Karpas-422 (cell line): ENCODE measurements at places on chromosomes 7 and 10.

DNA sequence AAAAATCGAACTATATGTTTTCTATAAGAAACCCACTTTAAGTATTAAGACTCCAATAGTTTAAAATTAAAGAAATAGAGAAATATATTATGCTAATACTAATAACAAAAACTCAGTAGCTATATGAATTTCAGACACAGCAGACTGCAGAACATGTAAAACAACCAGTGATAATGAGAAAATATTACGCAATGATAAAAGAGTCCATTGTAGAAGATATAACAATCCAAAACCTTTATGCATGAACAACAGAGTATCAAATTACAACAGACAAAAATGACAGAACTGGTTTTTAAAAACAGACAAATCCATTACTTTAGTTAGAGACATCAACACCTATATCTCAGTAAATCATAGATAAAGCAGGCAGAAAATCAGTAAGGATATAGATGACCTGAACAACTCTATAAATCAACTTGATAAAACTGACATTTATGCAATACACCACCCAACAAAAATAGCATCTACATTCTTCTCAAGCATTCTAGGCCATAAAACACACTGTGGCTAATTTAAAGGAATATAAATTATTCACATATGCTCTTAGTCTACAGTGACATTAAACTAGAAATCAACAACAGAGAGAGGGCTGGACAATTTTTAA is 669.5 kb upstream of the GHITM start:
- DNase-seq: no peak

GRCh38 chr10:130393342-130393741 is 257.2 kb downstream of the GLRX3 start:
- DNase-seq: no peak

GRCh38 chr7:111092406-111093236 is 1.7 kb downstream of the LRRN3 start:
- no peak for DNase-seq

DNA sequence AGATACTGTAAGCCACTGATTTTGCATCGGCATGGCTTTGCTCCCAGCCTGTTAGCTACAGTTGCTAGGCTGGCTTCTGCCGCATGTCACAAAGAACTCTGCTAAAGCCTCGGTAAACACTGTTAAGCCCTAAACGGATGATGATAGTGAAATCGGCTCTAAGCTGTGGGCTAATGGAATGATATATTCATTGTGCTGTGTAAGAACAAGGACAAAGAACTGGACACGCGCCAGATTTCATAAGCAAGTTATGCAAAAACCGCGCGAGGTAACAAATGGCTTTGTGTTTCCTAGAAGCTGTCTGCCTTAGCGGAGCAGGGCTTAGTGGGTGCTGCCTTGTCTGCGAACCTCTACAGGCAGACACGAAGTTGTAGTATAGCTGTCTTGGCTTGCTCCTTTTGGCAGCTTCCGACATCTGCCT is 331.3 kb upstream of the COBL start:
- no peak for DNase-seq

DNA sequence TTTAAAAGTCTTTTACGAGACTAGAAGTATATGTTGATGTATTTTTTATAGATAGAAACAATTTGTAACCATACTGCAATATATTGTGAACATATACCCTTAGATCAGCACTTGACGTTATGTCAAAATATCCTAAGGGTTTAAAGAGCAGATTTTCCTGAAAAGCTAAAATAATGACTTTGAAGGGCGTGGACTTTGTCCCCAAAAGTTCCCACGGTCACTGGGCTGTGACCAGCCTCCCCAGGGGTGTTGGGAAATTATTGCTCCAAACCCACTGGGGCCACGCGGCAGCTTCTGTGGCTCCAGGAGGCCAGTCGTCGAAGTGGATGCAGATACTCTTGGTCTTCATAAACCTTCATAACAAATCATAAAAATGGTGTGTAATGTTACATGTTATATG is 29.9 kb downstream of the DNAJB6 start:
- DNase-seq: no peak

DNA sequence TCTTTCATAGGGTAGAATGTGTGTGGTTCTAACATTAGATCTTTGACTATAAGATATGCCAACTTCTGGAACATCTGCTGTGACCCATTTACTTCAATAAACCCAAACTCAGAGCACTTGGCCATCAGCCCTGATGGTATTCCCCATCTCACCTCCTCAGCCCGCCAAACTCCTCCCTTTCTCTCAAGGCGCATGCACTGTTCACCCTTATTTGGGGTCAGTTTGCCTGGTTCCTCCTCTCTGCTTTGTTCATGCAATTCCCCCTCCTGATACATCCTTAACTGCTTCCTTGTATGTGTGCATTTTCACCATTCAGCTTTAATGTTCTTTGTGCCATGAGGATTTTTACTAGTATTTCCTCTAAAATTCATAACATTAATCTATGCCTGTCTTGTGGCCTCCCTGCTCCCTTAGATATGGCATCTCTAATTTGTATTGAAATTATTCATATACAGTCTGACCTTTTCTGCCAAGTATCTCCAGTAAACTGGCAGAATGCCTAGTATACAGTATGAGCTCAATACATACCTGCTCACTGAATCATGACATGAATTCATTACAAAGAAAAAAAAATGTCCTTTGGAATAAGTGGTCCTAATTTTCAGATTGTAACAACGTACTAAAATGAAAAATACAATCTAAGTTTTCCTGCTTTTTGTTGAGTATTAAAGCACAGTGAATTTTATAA is 336.8 kb upstream of the IGFBP3 start:
- DNase-seq: no peak

- DNase-seq: no peak
Measured at GRCh38 chr10:98577578-98577977, 130.8 kb upstream of the HPS1 start.

DNA sequence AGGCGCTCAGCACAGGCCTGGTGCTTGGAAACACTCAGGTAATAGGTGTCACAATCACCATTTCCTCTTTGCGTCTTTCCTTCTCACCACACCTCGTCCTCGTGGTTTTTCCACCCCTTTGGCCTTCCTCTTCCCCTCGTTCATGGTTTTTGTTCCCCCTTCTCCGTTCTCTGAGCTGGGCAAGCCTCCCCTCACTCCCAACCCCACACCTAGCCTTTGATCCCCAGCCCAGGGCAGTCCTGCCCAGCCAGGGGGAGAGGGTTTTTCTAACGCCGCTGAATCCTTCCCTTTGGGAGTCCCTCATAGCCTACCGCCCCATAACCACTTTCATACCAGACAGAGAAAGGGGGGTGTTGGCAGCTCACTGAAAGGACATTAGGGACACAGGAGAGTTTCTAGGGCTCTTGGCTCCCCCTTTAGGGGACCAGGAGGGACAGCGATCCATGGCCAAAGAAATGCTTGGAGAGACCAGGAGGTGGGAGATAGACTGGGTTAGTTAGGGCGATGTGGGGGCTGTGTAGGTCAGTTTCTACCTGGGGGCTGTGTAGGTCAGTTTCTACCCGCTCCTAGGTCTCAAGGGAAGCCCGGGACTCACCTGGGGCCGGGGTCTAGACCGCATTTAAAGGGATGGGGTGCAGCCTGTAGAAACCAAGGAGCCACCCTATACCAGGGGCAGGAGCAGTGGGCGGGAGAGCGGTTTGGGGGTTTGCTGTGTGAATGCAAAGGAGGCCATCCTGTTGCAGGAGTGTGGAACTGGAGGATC is 1.4 kb downstream of the EPHB4 start:
- peak; percentile 45 for DNase-seq

DNA sequence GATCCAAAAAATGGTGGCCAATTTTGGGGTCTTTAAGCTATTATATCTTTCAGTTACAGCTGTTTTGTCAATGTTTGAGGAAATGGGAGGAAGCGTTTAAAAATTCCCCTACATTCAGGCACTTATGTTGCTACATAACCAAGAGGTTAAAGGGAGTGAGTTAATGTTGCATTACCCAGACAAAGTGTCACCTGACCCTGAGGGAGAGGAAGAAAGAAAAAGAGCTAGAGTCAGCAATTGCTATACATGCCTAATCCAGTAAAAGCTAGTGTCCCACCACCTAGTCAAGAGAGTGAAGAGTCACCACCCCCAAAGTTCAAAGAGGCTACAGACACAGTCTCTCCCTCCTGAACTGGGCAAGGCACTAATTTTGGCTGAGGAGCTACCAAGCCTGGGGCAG is 69.5 kb upstream of the ZNF92 start:
- DNase-seq: no peak

- no peak for DNase-seq
Measured at GRCh38 chr10:44564790-44565189, 179.9 kb upstream of the CXCL12 start.

GRCh38 chr7:88302486-88302885 is 4.2 kb downstream of the STEAP4 start:
- no peak for DNase-seq

DNA sequence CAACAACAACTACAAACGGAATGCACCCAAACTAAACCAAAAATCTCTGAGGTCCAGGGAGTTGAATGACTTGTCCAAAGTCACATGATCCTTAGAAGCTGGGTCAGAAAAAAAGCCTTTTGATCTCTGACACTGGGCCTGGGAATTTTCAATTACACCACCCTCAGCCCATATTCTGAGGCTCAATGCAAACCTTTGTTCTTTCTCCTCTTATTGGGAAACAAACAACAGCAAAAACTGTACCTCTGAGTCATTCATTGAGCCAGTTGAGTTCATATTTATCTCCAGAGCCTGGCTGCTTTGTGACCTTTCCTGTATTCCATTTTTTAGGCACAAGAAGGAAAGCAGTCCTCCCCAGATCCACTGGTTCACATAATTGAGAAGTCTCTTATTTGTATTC is 51.2 kb upstream of the SORCS1 start:
- no peak for DNase-seq

DNA sequence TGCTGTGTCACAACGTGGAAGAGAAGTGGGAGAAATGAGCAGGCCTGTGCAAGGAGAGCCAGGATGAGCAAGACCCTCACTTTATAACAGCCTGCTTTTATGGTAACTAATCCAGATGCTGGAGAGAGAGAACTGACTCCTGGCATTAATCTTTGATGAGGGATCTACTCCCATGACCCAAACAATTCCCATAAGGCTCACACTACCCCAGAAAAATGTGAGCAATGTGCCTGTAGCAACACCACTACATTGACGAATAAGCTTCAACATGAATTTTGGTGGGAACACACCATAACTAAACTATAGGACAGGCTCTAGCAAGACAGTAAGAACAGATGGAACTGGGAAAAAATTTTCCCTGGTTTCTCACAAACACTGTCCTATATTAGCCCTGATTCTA is 173.6 kb upstream of the PRSS58 start:
- DNase-seq: no peak

GRCh38 chr10:69502589-69502988 is 51.3 kb downstream of the TSPAN15 start:
- no peak for DNase-seq

DNA sequence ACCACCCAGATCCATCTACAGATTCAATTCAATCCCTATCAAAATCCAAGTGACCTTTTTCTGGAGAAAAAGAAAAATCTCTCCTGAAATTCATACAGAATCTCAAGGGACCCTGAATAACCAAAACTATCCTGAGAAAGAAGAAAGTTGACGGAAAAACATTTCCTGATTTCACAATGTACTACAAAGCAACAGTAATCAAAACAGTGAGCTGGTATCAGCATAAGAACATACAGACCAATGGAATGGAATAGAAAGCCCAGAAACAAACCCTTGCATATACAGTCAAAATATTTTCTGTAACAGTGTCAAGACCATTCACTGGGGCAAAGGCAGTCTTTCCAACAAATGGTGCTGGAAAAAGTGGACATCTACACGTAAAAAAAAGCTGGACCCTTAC is 89.9 kb downstream of the JMJD1C start:
- DNase-seq: no peak

- DNase-seq: no peak
Measured at GRCh38 chr7:19397911-19398310, 252.7 kb upstream of the FERD3L start.

DNA sequence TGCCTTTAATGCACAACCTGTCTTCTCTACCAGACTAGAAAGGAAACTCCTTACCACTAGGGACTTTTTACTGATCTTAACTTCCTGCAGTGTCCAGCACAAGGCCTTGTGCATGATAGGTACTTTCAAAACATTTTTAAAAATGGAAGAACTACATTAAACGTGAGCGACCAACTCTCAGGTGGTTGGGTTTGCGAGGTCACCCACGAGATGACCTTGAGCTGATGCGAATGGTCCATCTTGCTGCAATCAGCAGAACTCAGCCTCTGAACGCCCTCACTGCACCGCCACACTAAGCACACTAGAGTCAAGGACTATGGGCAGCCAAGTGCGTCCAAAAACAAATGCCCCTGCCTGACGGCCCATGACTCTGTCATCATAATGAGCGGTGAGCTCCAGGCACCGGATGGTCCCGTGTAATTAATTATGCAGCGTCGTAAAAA is 34.9 kb upstream of the PTF1A start:
- DNase-seq: peak; percentile 50

GRCh38 chr7:77520261-77520660 is 16.8 kb upstream of the PTPN12 start:
- no peak for DNase-seq

- no peak for DNase-seq
Measured at GRCh38 chr7:106290319-106290718, 5.5 kb upstream of the NAMPT start.

GRCh38 chr7:82209179-82209747 is 234.3 kb downstream of the CACNA2D1 start:
- DNase-seq: no peak

DNA sequence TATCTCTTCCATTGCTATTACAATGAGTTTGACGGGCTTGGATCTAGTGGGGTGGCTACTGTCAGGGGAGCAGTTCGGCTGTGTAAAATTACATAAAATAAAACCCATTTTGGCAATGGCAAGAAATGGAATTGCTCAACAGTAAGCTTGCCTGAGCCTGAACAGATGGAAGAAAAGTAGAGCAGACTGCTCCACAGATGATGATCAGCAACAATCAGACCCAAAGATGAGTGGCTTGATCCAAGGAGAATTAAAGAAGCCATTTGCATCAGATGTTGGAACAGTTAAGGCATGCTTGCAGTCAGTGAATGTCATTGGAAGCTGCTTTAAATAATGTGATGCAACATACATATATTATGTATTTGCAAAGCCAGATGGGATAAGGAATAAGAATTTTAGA is 256.6 kb upstream of the SMIM30 start:
- DNase-seq: no peak

- no peak for DNase-seq
Measured at GRCh38 chr10:98253499-98253898, 14.5 kb downstream of the LOXL4 start.

DNA sequence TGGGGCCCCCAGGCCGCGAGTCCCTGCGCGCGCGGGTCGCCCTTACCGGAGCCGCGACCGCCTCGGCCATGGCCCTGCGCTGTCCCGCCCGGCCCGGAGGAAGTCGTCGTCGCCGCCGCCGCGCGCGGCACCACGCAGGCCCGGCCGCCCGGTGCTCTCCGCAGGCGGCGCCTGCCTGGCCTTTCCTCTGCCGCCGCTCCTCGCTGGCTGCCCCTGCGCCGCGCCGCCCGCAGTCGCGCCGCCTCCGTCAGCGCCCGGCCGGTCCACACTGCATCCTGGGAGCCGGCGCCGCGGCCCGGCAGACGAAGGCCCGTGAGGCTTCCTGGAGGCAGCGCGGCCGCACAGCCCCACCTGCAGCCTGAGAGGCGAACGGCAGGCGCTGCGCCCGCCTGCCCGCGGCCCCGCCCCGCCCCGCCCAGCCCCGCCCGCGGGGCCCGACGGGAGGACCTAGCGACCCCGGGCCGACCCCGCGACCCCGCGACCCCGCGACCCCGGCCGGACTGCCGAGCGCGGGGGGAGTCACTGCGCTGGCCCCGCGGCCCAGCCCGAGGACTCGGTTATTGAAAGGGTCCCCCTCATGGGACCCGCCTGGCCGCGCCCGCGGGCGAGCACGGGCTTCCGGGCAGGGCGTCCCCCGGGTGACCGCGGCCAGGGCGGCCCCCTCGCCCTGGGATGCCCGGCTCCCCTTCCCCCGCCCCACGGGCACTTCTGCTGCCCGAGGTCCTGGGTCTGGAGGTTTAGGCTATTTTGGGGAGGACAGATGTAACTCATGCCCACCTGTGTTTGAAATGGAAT is at the start of gene ZNF746:
ZNF746 (minus strand) TSS at position 343 of the 795 bp plus-strand sequence; CDS start at position 70, 273 bp downstream.
- peak; percentile 95 for DNase-seq
